ENCODE measurements at places on chromosomes 11 and 22.
A peak's percentile ranks its signal among the peaks of the same experiment; 100 is the strongest.

GRCh38 chr11:93114304-93114703 is 83.5 kb downstream of the SLC36A4 start:
- DNase-seq = no peak

DNA sequence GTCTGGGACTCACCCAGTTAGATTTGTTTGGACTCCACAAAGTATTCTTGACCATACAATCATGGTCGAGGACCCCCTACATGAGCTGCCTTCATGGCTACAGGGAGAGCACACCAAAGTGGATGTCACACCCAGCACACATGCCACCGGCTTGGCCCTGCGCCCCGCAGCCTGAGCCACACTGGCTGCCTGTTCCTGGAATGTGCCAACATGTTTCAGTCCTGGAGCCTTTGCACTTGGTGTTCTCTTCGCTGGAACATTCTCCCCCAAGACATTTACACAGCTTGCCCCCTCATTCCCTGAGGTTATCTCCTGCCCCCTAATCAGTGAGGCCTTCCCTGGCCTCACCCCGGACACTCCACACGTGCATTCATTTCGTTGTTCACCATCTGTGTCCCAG is 46.0 kb downstream of the PPARA start:
- DNase-seq = peak; percentile 15

DNA sequence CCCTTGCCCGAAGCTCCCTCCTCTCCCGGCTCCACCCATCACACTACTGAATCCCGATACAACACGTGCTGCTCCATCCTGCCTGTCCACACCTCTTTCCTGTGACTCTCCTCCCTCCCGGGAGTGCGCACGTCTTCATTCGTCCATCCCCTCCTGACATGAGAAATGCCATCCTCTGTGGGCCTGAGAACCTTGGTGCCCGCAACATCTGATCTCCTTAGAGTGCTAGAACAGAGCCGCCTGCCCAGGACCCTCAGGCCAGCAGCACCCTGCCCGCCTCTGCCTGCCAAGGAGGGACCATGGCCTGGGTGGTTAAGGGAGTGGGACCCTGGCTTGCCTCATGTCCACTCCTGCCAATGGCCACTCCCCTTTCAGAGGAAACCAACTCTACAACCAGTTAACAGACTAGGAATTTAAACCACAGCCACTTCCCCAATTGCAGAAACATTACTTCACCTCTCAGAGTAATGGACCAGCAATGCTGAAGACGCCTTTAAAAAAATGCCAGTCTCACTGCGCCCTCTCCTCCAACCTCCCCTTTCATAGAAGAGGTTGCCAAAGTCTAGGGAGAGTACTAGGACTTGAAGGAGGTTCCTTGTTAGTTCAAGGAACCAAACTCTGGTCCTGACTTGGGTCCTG is 466.3 kb downstream of the OPCML start:
- no peak for DNase-seq

DNA sequence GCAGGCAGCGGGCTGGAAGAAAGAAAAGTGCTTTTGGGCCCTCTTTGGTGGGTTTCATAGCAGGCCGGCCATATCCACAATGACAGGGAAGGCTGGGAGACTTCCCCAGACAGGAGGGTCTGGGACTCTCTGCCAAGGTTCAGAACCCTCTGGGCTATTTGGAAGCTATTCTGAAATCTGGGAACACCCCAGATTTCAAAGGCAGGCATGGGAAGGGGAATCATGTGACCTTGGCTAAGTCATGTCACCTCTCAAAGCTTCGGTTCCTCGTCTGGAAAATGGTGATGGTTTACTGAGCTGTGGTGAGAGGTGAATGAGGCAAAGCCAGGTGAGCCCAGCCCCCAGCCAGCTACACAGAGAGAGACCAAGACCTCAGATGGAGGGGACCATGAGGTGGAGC is 4.6 kb downstream of the CASTOR1 start:
- no peak for DNase-seq

DNA sequence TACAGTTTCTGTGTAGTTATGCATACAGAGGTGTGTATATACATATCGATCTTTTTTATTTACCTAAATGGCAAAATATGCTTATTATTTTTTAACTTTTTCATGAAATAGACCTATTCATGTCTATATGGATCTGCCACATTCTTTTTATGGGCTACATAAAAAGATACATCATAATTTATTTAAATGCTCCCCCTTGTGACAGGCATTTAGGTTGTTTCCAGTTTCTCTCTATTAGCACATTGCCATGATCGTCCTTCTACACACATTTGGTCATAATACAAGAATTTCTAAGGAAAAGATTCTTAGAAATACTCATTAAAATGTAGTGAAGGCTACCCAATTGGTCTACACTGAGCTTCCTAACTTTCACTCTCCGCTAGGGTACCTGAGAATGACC is 1067.4 kb downstream of the OPCML start:
- no peak for DNase-seq

- no peak for DNase-seq
Observed at GRCh38 chr11:44725016-44725685, 1.6 kb upstream of the TSPAN18 start.

GRCh38 chr22:40044870-40045834 is 50.4 kb downstream of the FAM83F start:
- DNase-seq = no peak

- DNase-seq = no peak
Observed at GRCh38 chr11:117723277-117724024, 73.6 kb downstream of the DSCAML1 start.

GRCh38 chr22:43152003-43152356 is 621 bp downstream of the TSPO start:
- DNase-seq = no peak

GRCh38 chr11:110380836-110381622 is 48.7 kb upstream of the FDX1 start:
- no peak for DNase-seq

DNA sequence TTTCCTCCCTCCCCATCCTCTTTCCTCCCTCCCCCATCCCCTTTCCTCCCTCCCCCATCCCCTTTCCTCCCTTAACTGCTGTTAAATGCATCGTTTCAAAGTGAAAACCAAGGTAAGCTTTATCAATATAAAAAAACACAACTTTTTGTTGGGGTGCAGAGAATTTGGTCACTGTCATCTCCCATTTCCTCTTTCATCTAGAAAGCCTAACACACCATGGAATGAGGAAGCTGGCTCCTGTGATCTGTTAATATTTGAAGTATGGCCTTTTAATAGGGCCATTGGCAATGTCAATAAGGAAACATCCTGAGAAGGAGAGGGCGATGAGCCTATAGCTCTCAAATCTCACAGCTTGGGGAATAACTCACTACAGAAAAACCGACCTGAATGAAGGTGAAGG is 7.0 kb downstream of the EXPH5 start:
- no peak for DNase-seq

DNA sequence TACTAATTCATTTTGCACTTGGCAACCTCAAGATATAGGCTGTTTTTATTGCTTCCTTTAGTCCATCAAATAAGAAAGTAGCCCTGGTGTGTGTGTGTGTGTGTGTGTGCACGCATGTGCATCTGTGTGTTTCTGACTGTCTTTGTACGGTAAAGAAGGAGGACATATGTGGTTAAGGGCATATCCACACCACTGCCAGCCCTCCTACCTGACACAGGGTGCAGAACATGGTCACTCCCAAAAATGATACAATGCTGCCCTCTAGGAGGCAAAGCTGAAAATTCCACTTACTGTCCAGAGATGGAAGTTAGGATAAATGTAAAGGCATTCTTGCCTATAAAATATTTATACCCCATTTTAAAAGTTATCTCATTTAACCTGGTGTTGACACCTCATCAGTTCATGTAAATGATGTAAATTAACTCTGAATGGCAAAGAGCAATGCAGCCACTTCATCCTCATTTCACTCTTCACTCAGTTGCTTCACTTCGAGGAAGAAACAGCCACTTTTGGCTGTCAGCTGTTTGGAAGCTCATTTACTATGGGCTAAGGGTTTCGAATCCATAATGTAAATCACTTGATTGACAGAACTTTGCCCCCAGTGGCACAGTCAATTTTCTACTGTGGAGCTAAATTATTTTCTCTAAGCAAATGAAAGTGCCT is 83.1 kb upstream of the MTNR1B start:
- peak; percentile 35 for DNase-seq

DNA sequence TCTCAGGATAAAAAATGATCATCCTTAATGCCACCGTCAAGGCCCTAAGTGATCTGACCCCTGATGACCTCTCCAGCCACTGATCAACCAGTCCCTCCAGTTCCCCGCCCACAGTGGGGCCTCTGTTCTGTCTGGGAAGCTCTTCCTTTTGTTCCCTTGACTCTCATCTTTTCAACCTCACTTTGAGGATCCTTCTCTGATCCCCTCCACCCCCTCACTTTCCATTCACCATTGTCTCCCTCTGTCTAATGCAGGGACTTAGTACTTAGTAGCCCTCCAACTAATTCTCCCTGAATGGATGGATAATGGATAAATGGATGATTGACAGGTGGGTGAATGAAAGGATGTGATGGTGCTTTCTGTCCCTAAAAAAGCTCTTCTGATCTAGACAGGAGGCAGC is 45.6 kb downstream of the C11orf58 start:
- DNase-seq = no peak

- no peak for DNase-seq
Observed at GRCh38 chr11:87280143-87280542, 242.4 kb downstream of the TMEM135 start.

DNA sequence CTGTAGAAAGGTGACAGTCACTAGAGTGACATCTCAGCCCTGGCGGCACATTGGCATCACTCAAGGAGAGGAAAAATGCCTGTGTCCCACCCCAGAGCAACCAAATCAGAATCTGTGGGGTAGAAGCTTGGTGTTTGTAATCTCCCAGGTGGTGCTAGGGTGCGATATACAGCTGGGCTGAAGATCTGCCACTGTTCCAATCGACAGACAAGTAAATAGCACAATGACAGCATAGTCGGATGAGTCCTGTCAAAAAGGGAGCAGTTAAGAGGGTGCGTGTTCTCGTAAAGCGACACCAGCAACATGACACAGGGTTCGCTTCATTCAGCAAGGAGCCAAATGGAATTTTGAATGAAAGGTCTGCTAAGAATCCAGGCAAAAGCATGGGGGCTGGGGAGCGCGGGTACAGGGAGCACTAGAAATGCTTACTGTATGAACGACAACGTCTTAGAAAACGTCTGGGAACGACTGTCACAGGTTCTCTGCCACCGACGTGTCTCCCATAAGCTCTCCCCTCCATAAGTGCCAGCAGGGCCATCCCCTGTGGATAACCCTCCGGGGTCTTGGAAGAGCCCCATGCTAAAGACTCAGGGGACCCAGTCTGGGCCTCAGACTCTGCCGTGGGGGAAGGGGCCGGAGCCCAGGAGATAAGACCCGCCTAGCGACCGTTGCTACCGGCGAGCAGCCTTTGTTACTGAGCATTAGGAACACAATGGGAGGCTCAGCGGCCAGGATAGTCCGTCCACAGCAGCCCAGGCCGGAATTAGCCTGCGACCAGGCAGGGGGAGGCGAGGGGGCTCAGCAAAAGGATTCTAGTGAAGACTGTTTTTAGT is 20.8 kb downstream of the ADA2 start:
- no peak for DNase-seq

GRCh38 chr22:22210375-22210774 is 34.2 kb upstream of the VPREB1 start:
- no peak for DNase-seq

- DNase-seq = no peak
Observed at GRCh38 chr11:866481-866880, 23.8 kb downstream of the TSPAN4 start.

DNA sequence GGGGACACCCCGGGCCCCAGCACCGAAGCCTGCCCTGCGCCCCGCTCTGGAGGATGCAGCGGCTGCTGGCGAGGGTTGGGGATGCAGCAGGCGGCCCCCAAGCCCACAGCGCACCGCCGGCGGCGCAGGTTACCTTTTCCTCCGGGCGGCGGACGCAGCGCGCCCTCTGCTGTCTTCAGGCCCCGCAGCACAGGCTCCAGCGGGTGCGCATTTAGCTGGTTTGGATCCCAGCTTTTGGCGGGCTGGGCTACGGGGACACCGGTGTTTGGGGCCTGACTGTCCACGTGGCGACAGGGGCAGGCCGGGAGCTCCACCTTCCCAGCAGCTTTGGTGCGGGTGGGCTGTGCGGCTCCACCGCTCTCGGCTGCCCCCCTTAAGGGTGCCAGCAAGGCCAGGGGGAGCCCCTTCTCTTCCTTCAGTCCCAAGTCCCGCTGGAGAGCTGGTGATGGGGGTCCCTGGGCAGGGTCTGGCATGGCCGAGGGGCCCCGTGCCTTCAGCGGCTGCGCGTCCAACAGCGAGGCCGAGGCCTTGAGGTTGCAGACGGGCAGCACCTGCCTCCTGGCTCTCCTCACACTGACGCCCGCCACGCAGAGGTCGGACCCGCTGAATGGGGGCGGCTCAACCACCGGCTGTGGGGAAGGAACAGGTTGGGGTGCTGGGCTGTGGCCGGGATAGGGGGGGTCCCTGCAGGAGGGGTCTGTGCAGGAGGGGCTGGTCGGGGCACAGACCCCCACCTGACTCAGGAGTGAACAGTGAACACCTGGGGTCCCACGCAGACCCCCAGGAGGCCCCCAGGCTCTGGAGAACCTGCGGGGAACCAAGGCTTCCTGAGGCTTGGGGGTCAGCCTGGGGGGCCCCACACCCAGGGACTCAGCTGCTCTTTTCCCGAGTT is 18.0 kb upstream of the IL17REL start:
- peak; percentile 72 for DNase-seq

- no peak for DNase-seq
Observed at GRCh38 chr11:44397586-44398178, 87.7 kb upstream of the ALX4 start.

DNA sequence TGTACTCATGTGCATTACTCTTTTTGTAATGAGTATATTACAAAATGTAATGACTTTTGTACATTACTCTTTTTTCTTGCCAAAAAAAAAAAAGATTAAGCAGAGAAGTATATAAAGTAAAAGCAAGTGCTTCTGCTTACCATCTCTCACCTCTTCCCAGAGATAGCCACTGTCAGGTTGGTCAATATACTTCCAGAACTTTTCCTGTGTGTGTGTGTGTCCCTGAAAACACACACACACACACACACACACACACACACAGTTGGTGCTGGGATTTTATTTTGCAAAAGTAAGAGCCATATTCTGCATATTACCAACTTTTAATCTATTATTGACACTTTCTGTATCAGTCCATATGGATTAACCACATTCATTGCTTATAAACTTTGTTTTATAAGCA is 2.5 kb downstream of the IGLL5 start:
- no peak for DNase-seq

DNA sequence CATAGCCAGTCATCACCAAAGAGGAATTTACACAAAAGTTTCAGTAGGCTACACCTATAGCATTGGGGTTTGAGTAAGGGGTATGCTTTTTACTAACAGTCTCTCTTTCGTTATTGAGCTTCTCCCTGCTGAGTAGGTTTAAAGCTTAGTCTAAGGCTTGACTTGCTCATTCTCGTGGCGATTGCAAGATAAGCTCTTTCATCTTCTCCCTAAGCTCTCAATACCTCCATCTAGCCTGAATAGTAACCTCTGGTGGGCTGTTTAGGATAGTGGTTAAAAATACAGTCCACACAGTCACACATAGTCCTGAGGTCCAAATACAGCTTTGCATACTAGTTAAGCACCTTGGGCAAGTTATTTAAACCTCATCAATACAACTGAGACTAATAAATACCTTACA is 65.6 kb downstream of the IMMP1L start:
- no peak for DNase-seq

Data from NCI-H1694 treated with DMSO at 0.1 percent for 48 hours (cell line).